Activated naive CD8-positive, alpha-beta T cell treated with anti-CD3 and anti-CD28 coated beads, Interleukin-2, amount 10 ng/mL, durations not matched to agents 7 days and 5 days (primary cell): ENCODE measurements at places on chromosomes 1 and 21.

GRCh38 chr1:145986551-145986950 is 9.8 kb downstream of the TXNIP start:
- no peak for DNase-seq

GRCh38 chr1:19345391-19345790 is 33.3 kb downstream of the SLC66A1 start:
- DNase-seq: no peak

- no peak for DNase-seq
Observed at GRCh38 chr1:156495401-156496140, 5.0 kb downstream of the MEF2D start.

GRCh38 chr1:16921391-16922185 is at the start of gene CROCC:
TSS of gene CROCC (plus strand) at chr1:16921931. CDS start at chr1:16922019, 88 bp downstream.
- peak; percentile 76 for DNase-seq

DNA sequence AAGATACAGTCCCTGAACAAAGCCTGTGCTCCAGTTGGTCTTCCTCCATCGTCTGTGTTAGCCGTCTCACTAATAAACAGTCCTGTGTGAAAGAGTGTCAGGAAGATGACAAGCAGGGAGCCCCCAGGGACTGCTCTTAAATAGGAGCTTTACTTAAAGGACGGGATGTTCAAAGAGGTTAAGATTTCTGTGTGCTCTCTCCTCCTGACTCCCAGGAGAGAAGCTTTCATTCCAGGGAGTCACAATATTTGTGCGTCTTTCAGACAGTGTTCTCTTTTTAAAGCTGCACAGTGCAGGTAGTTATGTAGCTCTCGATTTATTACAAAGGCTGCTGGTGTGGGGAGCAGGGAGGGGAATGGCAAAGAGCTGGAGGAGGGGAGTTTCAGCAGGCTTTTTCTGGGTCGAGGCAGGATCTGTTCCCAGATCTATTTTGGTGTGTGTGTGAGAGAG is 43.5 kb downstream of the STYXL2 start:
- no peak for DNase-seq

GRCh38 chr21:37455504-37455911 is 88.9 kb downstream of the DYRK1A start:
- DNase-seq: no peak

GRCh38 chr1:84373436-84374141 is 24.7 kb upstream of the DNASE2B start:
- no peak for DNase-seq
